NCI-H345 (cell line): ENCODE measurements at places on chromosomes 2 and 18.

- no peak for DNase-seq
These were observed 53.5 kb downstream of the SLC4A1AP start for GRCh38 chr2:27717070-27717795.

- no peak for DNase-seq
These were observed at the start of gene BOK for GRCh38 chr2:241558532-241559322. Gene BOK (plus strand): TSS chr2:241558745. CDS start chr2:241559484, 739 bp downstream.

- DNase-seq = no peak
These were observed 143.6 kb downstream of the VAPA start for GRCh38 chr18:10057401-10057893.

DNA sequence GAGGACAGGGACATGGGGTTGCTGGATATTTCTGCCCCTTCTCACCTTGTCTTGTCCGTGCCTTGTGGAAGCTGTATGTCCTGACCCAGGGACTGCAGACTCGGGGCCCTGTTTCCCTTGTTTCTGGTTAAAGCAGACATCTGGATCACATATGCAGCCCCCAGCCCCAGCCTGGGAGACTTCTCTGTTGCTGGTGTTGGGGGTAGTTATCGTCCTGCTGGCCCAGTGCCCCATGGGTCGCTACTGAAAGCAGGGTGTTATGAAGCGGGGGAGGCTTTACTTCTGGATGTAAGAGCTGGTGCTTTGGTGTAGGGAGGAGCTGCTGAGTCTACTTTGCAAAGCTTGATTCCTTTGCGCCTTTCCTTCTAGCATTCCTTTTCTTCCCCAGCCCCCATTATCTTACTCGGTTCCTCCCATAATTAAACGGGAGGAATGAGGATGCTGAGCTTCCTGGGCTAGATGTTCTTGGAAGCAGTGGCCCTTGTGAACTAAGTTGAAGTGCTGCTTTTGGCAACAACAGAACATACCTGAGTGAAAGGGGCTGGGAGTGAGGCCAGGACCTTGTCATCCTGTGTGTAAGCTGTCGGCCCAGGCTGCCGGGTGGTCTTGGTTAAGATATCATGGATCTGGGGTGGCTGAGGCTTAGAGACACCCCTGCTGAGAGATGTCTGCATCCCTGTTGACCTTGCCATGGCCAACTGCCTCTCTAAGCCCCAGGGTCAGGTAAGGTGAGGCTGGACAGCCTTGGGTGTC is 3.4 kb downstream of the TET3 start:
- no peak for DNase-seq

DNA sequence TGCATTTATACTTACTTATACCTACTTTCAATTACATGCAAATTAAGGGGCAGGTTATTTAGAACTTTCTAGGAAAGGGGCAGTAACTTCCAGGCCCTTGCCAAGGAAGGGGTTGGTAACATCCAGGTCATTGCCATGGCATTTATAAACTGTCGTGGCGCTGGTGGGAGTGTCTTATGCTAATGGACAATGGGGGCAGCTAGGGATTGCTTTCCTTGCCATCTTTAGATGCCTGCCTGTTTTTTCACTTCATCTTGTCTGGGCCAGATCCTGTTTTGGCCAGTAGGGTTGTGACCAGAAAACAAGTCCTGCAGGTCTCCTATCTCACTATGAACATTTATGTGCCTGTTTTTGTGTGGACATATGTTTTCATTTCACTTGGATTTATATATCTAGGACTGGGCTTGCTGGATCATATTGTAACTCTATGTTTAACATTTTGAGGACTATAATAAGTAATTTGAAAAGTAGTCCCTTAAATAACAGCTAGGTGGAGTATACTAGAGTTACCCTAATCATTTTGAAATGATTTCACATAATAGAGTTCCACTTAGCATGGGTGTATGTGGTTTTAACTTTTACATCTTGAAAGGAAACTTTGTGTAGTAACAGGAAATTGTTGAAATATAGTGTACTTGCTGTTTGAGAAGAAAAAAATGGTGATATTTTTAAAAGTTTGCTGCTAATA is 56.1 kb downstream of the LCLAT1 start:
- DNase-seq = no peak

- DNase-seq = no peak
These were observed 25.2 kb upstream of the STON1 start for GRCh38 chr2:48504647-48505327.

DNA sequence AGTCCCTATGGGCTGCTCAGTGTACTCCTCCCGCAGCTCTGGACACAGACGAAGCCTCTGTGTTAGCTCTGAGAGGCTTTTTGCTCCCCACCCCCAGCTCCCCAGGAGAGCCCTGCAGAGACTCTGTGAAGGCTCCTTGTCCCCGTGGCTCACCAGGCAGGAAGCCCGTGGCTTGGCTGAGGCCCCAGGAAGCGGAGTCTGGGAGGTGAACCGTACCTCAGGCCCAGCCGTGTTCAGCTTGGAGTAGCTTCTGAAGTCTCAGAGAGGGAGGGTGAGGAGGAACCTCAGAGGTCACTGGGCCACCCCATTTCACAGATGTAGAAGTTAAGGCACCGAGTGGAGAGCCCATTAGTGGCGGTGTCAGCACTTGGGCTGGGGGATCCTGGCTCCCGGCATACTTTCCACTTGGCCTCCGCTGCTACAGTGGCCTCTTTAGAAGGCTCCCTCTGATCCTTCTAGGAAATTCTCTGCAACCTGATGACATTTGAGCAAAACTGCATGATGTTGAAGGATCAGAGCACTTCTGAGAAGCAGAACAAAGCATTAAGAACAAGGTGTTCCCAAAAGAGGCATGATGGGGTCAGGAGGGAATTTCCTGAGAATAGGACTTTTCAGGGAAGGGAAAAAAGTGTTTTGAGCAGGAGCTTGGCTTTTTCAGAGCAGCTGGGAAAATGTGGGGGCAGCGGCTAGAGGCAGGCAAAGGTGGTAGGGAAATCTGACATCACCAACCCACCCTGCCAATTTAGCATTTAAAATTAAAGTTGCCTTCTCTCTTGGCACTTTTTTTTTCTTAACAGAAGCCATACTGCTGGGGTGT is 79.1 kb downstream of the MCFD2 start:
- no peak for DNase-seq

DNA sequence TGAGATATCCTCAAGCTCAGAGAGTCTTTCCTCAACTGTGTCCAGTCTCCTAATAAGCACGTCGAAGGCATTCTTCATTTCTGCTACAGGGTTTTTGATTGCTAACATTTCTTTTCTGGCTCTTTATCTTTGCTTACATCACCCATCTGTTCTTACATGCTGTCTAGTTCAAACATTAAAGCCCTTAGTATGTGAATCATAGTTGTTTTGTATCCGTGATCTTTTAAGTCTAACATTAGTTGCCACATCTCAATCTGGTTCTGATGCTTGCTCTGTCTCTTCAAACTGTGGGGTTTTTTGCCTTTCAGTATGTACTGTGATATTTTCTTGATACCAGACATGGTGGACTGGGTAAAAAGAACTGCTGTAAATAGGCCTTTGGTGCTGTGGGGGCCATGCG is 235.2 kb downstream of the SH3RF3 start:
- no peak for DNase-seq

- DNase-seq = no peak
These were observed 82.0 kb downstream of the SMAD7 start for GRCh38 chr18:48868468-48869466.

- DNase-seq = peak; percentile 72
These were observed 47.1 kb upstream of the CCDC150 start for GRCh38 chr2:196592331-196592910.
